Non-pigmented ciliary epithelial cell (primary cell): ENCODE measurements at places on chromosomes 5 and 9.

- DNase-seq, result no peak
These were observed 60.0 kb downstream of the ERAP1 start for GRCh38 chr5:96747720-96748119.

GRCh38 chr9:136664000-136664915 lies 1.5 kb downstream of the EGFL7 start:
- no peak for DNase-seq

DNA sequence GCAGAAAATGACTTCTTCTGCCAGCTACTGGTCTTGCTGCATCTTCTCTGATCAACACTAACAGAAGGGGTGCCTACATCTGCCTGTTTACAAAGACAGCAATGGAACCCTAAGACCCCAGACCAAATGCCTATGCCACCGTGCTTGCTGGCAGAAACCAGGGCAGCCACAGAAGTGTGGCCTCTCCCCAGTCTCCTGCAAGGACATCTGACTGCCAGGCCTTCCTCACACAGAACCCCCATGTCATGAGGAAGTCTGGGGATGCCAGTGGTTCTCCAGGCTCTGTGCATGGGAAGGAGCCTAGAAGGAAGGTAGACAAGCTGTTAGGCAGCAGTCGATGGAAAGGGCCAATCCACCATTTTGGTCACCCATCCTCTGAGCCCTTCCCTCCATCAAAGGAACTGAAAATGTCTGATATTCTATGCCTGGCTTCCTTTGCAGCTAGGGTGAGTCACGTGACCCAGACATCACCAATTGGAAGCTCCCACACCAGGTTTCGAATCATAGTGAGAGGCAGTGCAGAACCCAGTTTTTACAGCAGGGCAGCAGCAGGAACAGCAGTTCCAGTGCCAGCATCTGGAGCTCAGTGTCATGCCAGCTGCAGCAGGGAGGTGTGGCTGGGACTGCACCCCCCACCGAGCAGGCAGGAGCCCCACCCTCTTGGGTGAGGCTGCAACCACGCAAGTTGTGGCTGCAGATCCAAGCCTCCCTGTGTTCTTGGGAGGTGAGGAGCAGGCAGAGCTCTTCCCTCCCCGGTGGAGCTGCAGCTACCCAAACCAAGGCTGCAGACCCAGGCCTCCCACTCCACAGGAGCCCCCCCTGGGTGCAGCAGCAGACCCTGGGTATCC lies 123.4 kb downstream of the OLFM1 start:
- no peak for DNase-seq

DNA sequence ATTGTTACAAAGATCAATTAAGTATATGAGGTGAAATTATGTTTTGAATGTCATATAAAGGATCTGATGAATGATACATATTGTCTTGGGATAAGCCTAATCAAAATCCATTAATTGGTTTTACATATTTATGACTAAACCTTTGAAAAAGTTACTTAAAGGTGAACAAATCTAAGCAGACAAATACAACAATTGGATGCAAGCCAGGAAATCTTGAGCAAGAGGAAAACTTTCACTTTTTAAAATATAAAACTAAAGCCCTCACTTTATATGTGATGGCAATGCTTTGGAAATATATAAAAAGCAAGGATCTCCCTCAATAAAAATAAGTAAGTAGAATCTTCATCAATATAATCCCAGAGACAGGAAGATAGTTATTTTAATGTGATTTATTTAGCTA lies 80.1 kb downstream of the EDIL3 start:
- no peak for DNase-seq
